ENCODE measurements at places on chromosomes 12 and 14.

- DNase-seq: no peak
These were observed 1.1 kb downstream of the IFNG start for GRCh38 chr12:68158432-68158831.

DNA sequence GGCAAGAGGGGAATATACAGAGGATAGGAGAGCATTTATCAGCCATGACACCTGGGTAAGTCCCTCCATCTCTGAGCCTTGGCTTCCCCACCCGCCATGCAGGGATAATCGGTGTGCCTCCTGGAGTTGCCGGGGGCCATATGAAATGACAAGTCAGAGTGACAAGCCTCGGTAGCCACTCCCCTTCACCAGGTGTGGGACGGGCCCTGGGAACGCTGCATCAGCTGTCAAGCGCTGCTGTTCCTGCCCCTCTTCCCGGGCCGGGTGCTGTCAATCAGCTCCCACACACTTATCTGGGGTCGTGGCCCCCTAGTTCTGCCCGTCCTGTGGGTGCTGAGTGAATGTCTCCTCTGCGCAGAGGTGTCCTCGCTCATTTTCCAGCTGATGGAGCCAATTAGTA lies 57.2 kb downstream of the MVK start:
- DNase-seq: no peak

DNA sequence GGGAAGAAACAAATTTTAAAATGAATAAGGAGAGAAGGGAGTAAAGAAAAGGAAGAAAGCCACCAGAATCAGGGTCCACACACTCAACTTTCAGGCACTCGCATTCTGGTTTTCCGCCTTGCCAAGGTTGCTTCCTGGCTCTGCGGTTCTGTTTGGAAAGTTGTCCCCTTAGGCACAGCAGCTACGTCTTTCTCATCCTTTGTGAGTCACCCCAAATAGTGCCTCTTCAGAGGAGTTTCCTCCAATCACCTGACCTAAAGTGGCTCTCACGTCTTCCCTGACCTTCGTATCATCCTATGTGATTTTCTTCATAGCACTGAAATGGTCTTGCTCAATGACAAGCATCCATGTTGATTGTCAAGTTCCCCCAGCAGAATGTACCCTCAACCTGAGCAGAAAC lies 99.5 kb upstream of the TMCC3 start:
- no peak for DNase-seq

GRCh38 chr14:103427485-103428443 lies 42.5 kb downstream of the MARK3 start:
- no peak for DNase-seq

GRCh38 chr14:77271113-77271710 lies at the start of gene NGB:
NGB (minus strand) TSS chr14:77271206; CDS start chr14:77270937, 269 bp downstream.
- DNase-seq: no peak

DNA sequence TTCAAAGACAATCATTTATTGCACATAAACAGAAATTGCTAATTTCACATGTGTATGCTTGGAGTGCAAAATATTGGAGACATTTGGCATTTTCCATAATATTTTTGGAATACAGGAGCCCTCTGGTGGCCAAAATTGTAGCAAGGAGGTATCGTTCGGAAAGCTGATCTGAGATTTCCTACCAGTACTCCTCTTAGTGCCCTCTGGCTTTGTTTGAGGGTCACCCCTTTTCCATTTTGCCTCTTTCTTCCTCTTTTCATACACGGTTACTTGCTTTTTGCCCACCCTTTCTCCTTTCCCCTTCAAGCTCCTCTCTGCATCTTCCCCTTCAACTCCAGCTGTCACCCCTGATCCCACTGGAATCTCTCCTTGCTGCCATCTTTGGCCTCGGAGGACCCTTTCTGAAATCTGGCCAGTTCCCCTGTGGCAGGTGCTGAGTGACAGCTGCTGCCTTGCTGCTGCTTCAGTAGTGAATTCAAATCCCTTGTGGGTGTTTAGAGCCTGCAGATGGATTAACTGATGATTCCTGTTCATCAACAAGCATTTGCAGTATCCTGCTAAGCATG lies 164.6 kb upstream of the PARP11 start:
- no peak for DNase-seq

DNA sequence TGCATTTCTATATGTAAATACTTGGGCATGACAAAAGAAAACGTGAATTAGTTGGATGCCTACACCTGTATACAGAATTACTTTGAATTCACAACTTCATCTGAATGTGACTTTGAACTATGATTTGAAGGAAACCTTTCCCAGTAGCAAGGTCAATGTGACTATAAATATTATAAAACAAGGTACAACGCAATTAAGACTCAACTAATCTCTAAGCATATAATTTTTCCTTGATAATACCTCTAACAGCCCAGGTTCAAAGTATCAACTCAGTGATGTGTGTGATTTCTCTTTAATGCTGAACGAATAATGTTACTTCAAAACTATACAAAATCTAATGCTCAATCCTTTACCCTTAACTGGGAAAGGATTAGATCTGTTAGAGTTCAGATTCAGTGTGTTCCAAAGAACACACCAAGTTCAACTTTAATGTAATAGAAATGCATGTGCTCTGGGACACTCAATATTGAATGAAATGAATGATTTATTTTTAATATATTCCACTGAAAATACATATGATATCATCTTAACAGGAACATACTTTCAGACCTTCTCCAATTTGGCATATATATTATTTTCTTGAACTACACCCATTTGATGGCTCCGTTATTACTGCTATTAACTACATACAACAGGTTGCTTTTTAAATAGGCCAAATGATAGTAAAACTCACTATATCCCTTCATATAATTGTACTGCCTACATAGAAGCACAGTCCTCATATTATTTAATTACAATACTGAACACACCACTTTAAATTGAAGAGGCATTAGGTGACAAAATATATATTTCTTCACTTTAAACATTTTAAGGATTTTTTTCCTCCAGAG lies 40.1 kb upstream of the MTERF2 start:
- no peak for DNase-seq

- DNase-seq: no peak
These were observed 10.2 kb downstream of the SYT10 start for GRCh38 chr12:33429468-33429867.

GRCh38 chr14:56949828-56950227 lies 139.5 kb upstream of the OTX2 start:
- no peak for DNase-seq

- no peak for DNase-seq
These were observed 1039.3 kb upstream of the FOXG1 start for GRCh38 chr14:27727251-27727770.
